Upper lobe of right lung (tissue), 1 donor: ENCODE measurements at places on chromosomes 1 and 21. TPM values are rescaled to one million over a fixed set of nuclear protein-coding genes. Genes with fewer than 3 reads are reported as not detected.

SYT2 gene
- 0.06 TPM for total RNA-seq

TAL1 gene
- 18.3 TPM for total RNA-seq

FBXO2 gene
- total RNA-seq = 11.2 TPM

PADI4 gene
- total RNA-seq = 2.3 TPM

AMPD1 gene
- total RNA-seq = not detected

RGS8 gene
- not detected for total RNA-seq

FOXD2 gene
- 0.35 TPM for total RNA-seq

CHRNB2 gene
- not detected for total RNA-seq

ZNF695 gene
- not detected for total RNA-seq

S100B gene
- 4.5 TPM for total RNA-seq

SLC45A1 gene
- 1.9 TPM for total RNA-seq

ZSWIM5 gene
- total RNA-seq = 4.1 TPM

OR2L5 gene
- not detected for total RNA-seq

STUM gene
- total RNA-seq = 0.49 TPM

SDHC gene
- total RNA-seq = 158 TPM

KCNE2 gene
- 0.52 TPM for total RNA-seq

GREM2 gene
- 0.64 TPM for total RNA-seq

PTGS2 gene
- total RNA-seq = 30.4 TPM

NTMT2 gene
- total RNA-seq = not detected

LCE1A gene
- total RNA-seq = not detected

SLC6A17 gene
- 0.06 TPM for total RNA-seq

SOX13 gene
- 76.3 TPM for total RNA-seq

CAPN9 gene
- total RNA-seq = 21.8 TPM

PDXK gene
- total RNA-seq = 280 TPM

HES5 gene
- 1.5 TPM for total RNA-seq

OVAAL gene
- not detected for total RNA-seq

RYR2 gene
- 7.8 TPM for total RNA-seq

IFNAR1 gene
- 72.1 TPM for total RNA-seq

CCDC181 gene
- 0.32 TPM for total RNA-seq

SYNC gene
- 16.9 TPM for total RNA-seq

RGS4 gene
- total RNA-seq = 0.81 TPM

FNDC7 gene
- not detected for total RNA-seq

LCE5A gene
- not detected for total RNA-seq

LAD1 gene
- total RNA-seq = 42.6 TPM

AADACL4 gene
- total RNA-seq = not detected

TNFRSF25 gene
- total RNA-seq = 10.0 TPM

LMOD1 gene
- total RNA-seq = 38.3 TPM

FAM110D gene
- 6.9 TPM for total RNA-seq

MYOC gene
- total RNA-seq = 0.69 TPM

BRINP2 gene
- not detected for total RNA-seq

VWA5B1 gene
- 0.09 TPM for total RNA-seq

PLPPR4 gene
- 3.0 TPM for total RNA-seq

AMY1B gene
- 4.1 TPM for total RNA-seq

S100A13 gene
- 76.1 TPM for total RNA-seq

GSTM1 gene
- total RNA-seq = not detected

C1orf105 gene
- total RNA-seq = not detected

ST6GALNAC3 gene
- 5.6 TPM for total RNA-seq

SLC9C2 gene
- 0.26 TPM for total RNA-seq

TRIM63 gene
- 0.46 TPM for total RNA-seq

S100A16 gene
- total RNA-seq = 69.6 TPM

ADCY10 gene
- total RNA-seq = 0.29 TPM

LRRC38 gene
- 0.17 TPM for total RNA-seq

KRTAP10-11 gene
- total RNA-seq = not detected

PUM1 gene
- 117 TPM for total RNA-seq

LYPD8 gene
- total RNA-seq = not detected

MORN1 gene
- 9.0 TPM for total RNA-seq

EPRS1 gene
- total RNA-seq = 79.7 TPM

TFAP2E gene
- 1.9 TPM for total RNA-seq

FLG2 gene
- total RNA-seq = not detected
